ENCODE measurements at places on chromosomes 16 and 17.

DNA sequence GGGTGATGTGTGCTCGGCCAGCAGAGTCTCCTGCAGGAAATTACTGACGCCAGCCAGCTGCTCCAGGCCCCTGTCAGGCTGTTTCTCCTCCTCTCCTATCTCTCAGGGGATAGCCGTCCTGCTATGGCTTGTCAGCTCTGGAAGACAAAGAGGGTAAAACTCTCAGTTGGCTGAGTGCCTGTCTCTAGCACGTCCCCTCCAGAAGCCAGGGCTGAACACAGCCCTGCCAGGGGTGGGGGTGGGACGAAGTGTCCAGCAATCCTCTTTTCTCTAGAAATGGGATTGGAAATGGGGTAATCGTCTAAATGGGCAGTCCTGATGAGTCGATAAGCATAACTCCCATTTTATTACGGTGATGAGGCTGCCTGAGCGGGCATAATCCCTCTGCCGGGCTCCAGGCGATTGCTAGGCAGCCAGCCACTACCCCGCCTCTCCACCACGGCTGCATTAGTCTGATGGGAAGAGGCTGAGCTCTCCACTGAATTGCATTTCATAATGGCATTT is 89.1 kb upstream of the GNAO1 start:
- peak; percentile 77 for DNase-seq

DNA sequence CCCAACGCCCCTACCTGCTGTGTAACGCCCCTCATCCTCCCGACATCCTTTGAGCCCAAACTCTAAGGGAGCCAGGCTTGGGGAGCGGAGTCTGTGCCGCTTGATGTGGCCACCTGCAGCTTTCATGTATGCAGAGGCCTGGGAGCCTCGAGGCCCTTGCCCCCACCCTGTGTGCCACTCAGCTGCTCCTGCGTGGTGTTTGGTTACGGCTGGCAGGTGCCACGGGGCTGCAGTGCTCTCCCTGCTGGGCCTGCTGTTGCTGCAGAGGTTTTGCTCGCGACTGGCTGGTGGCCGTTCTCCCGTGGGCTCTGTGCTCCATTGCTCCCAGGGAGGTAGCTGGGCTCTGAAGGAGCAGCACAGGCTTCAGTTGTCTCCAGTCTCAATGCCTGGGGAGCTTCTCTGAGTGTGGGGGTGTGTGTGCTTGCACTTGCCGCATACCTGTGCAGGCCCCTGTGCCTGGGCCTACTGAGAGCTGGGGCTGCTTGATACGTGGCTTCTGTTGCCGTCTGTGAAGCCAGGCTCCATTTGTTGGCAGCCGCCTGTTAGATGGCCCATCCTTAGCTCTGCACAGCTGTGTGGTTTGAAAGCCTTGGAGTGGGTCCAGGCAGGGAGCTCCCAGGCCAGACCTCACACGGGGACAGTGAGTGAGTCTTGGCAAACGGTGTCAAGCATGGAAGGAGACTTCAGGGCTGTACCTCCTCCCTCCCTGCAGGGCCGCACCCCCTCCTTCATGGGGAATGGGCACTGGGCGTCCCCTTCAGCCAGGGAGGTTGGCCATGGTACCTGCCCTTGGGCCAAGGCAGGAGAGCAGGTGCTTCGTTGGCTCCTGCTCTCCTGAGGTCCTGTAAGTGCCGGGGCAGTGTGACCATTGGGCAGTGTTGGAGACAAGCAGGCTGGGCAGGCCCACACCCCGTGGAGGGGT is 47.2 kb downstream of the PDPK1 start:
- DNase-seq: no peak

GRCh38 chr16:1154887-1155331 is 2.0 kb downstream of the CACNA1H start:
- DNase-seq: no peak

DNA sequence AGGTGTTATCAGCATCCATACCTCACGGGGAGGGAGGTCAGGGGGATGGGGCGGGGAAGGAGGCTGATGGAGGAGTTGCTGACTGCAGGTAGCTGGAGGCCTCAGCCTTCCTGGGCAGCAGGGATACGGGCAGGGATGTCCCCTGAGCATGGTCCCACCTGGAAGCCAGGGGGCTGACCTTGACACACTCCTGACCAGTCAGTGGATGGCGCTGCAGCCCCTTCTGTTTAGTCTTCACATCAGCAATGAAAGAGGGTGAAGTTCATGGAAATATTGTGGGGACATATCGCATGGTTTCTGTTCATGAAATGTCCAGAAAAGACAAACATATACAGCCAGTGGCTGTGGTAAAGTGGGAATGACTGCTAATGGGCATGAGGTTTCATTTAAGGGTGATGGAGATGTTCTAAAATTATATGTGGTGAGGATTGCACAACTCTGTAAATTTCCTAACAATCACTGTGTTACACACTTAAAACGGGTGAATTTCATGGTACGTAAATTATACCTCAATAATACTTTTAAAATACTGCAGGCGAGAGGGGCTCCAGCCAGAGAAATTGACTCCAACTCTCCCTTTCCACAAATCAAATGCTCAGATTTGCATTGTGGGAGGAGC is 489.6 kb downstream of the CDH13 start:
- DNase-seq: no peak

DNA sequence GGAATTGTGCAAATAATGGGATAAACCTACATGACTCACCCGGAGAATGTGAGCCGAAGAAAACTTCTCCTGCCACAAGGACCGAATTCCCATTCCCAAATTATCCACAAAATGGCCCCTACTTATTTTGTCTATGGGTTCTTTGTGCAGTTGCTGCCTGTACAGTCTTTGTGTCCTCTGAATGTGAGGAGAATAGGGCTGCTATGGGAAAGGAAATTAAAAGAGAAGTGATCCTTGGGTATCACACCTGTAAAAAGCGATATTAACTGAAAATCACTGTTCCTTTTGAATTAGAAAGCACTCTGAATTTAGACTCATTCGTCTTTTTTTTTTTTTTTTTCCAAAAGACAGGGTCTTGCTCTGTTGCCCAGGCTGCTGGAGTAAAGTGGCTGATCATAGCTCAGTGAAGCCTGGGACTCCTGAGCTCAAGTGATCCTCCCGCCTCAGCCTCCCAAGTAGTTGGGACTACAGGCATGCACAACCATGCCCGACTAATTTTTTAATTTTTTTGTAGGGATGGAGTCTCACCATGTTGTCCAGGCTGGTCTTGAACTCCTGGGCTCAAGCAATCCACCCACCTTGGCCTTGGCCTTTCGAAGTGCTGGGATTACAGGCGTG is 45.4 kb downstream of the CHD9 start:
- no peak for DNase-seq

DNA sequence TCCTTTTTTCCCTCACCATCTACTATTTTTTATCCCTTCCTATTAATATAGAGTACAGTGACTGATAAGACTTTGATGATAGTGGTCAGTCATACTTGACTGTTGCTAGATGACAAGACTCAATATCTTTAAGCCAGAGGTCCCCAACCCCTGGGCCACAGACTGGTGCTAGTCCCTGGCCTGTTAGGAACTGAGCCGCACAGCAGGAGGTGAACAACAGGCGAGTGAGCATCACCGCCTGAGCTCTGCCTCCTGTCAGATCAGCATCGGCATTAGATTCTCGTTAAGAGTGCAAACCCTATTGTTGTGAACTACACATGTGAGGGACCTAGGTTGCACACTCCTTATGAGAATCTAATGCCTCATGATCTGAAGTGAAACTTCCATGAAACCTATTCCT is 341.3 kb downstream of the BCAS3 start:
- no peak for DNase-seq

DNA sequence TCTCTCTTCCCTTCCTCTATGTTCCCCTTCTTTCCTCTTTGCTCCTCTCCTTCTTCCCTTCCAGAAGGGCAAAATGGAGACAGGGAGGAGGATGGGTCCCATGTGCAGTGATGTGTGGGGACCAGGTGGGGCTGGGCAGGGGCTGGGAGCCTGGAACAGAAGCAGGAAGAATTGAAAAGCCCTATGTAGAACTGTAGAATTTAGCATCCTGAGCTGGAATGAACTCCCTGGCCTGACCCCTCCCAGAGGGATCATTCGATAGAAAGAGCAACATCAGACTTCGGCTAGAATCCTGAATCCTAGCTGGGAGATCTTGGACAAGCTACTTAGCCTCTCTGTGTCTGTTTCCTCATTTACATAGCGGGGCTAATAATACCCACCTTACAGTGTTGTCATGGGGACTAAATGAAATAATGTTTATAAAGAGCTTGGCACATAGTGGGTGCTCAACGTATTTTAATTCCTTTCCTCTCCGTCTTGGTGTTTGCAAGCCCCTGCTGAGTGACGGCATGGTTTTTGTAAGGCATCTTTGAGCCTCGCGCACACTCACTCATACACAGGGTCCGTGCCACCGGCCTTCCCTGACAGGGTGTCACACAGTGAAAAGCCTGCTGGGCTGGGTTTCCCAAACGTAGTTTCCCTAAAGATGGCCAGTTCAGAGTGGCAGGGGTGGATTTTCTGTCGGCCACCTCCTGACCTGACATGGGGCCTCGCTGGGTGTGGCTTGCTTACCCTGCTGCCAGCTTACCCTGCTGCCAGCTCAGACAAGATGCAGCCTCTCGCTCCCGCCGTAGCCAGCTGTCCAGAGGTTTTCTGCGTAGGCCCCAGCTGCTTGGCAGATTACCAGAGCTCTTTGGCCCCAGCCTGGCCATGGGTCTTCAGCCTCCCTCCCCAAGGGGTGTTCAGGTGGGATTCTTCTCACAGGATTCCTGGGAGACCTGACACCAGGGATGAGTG is 6.1 kb upstream of the ARHGAP23 start:
- DNase-seq: no peak

DNA sequence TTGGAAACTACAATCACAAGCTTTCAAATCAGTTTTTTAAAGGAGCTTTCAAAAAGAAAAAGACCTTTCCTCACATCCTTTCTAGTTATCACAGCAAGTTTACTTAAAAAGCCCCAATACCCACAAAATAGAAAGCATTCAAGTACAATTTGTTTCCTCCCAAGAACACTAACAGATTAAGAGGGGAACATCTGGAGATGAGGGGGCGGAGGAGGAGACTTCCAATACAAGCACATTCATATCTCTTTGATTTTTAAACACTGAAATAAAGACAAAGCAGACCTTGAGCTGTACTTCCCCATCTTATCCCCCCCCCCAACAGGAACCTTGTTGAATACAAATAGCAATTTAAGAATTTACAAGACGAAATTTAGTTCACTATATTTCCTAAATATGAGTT is 2.0 kb downstream of the YWHAE start:
- DNase-seq: no peak

GRCh38 chr17:36675250-36675649 is 73.9 kb downstream of the MRM1 start:
- DNase-seq: peak; percentile 62

DNA sequence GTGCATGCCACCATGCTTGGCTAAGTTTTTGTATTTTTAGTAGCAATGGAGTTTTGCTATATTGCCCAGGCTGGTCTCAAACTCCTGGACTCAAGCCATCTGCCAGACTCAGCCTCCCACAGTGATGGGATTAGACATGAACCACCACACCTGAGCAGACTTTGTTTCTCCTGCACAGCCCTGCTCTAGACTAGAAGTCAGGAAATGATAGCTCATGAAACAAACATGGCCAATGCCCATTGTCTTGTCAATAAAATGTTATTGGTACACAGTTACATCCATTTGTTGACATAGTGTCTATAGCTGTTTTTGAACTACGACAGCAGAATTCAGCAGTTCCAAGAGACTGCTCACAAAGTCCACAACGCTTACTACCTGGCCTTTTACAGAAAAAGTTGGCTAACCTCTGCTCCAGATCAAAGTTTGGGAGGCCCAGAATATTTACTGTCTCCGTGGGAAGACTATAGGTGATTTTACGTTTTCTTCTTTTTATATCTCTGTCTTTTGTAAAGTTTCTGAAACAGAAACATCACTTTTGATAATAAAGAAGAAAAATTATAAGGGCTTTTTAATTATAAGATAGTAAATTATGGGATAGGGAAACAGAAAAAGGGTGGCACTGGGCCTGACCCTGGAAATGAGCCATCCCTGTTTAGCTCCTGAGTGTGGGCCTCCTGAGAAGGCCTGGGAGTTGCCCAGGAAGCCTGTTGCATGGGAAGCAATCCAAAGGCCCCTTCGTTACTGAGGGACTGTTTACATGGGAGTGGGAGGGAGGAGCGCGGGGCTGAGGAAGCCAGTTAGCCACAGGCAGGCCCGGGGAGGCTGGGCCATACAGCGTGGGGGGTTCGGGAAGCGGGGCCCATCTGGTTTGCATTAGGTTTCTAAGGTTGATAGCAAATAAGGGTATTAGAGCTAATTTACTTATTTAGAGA is 201.5 kb downstream of the IRF8 start:
- DNase-seq: no peak

DNA sequence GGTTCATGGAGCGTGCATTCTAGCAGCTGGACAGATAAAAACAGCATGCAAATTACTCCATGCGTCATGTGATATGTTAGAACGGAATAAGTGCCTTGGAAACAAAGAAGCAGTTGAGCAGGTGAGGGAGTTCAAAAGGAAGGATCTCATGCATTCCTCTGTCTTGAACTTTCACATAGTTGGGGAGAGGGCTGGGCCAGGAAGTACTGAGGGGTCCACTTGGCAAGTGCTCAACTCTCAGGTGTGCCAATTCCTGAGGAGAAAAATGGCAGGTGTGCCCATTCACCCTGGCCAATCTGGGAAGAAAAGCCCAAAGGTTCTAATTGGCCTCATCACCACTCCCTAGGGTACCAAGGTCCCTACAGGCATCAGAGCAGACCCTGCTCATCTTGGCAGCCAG is 67.7 kb downstream of the CES1 start:
- no peak for DNase-seq

DNA sequence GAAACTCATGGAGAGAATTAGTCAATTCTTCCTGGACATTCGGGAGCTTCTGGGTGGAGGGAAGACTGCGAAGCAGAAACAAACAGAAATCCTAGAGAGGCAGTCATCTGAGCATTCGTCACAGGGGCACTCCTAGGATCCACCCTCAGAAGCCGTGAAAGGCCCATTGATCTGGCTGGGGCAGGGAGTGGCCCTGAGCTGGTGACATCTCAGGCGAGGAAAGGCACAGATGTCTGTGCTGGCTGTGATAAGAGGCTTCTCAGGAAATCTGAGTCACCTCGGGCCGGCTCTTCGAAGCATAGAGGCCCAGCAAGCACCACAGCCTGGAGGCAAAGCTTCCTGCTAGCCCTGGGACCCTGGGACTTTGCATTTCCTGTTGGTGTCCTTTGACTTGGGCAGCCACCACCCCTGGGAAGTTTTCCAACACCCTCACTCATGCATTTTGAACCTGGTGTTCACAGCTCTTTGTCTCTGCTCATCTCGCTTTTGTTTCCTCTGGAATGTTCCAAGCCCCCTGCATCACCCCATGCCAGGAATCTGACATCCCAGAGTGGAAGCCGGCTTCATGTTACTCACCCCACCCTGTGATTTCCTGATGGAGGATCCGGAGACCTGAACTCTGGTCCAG is 23.3 kb upstream of the CDRT4 start:
- DNase-seq: peak; percentile 81

DNA sequence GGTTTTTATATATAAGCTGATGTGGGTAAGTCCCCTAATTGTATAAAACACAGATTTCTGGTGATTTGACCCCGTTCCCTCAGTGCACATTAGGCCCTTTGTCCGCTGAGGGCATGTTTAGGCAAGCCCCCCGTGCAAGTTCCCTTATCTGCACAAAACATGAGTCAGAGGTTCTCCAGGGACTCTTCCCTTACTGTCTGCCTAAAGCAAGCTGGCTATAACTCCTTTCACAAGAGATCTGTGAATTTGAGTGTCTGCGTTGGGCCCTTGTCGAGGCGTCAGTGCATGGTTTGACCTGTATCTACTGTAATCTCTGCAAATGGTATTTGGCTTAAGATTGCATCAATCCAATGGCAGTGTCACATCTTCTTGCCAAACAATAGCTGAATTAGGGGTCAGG is 712.8 kb downstream of the CDH8 start:
- DNase-seq: no peak
